ENCODE measurements at places on chromosomes 4 and X.

DNA sequence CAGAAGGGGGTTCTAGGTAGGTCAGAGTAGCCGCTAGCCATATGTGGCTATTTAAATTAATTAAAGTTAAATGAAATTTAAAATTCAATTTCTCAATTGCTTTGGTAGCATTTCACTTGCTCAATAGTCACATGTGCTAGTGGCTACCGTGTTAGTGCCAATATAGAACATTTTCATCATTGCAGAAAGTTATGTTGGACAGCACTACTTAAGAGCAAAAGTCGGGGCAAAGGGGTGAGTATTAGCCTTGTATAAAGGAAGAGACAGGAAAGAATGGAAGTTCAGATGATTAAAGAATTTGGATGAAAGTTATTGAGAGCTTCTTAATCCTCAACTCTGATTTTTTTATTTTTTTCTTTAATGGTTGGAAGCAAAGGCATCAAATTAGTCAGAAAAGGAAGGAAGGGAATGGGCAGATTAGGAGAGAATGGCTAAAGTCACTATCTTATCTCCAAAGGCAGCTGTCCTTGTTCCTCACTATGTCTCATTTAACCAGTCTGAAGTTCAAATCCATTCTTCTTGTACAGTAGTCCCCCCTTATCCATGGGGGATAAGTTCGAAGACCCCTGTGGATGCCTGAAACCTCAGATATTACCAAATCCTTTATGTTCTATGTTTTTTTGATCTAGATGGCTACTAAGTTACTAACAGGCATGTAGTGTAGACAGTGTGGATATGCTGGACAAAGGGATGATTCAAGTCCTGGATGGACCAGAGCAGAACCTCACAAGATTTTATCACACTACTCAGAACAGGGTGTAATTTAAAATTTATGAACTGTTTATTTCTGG, 22.9 kb downstream of the OCIAD1 start:
- DNase-seq: no peak

DNA sequence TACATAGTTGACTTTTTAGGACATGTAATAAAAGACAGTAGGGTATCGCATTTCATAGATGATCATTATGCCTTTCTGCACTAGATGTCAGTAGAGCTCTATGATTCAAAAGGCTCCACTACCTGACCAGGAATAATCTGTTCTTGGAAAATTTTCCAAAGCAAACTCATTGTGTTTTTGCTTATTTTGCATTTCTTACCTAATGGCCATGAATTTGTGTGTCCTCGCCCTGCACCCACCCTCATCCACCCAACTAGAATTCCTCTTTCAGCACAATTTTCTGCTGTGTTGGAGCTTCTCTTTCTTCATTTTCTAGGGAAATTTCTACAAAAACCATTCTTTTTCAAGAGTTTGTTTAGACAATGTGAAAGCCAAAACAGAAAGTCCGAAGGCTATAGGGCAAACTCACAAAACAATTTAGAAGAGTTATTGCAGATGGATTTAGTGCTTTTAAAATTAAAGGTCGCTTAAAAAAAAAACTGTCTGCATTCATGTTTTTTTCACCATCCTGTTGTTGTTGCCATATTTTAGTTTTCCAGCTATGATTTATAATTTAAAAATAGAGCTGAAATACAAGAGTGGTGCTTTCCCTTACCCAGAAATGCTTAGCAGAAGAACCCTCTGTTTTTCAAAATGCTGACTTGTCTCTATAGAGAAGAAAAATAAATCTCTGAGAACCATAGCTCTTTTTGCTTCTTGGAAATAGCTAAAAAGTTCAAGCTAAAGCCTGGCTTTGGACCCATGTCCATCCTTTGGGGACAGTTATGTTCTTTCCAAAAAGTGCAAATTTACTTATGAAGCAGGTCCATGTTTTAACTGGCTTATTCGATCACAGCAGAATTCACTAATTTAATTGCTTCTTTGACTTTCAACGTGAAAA, 183.7 kb downstream of the SPATA18 start:
- DNase-seq: no peak

- no peak for DNase-seq
Measured at GRCh38 chr4:136484996-136485395, 1047.3 kb downstream of the PCDH18 start.

- peak; percentile 65 for DNase-seq
Measured at GRCh38 chr4:152696764-152697261, 17.0 kb upstream of the TMEM154 start.

- DNase-seq: no peak
Measured at GRCh38 chrX:56800801-56801200, 71.8 kb downstream of the NBDY start.

DNA sequence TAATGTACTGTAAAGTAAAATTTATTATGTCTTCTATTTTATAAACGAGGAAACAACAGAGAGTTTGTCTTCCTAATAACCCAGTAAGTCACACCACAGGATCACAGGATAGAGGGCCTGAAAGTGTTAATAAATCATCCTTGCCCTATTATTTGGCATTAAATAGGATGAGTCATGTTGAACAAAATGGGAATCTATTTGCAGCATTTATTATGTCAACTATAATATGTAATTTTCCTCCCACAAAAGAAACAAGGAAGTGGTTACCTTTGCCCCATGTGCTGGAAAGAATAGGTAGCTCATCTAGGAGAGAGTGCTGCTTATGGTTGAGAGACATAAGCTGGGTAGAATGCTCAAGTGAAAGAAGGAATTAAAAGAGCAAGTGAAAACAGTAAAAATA, 237.6 kb upstream of the NDST3 start:
- no peak for DNase-seq

- no peak for DNase-seq
Measured at GRCh38 chr4:154559494-154560418, 3.1 kb upstream of the FGB start.

DNA sequence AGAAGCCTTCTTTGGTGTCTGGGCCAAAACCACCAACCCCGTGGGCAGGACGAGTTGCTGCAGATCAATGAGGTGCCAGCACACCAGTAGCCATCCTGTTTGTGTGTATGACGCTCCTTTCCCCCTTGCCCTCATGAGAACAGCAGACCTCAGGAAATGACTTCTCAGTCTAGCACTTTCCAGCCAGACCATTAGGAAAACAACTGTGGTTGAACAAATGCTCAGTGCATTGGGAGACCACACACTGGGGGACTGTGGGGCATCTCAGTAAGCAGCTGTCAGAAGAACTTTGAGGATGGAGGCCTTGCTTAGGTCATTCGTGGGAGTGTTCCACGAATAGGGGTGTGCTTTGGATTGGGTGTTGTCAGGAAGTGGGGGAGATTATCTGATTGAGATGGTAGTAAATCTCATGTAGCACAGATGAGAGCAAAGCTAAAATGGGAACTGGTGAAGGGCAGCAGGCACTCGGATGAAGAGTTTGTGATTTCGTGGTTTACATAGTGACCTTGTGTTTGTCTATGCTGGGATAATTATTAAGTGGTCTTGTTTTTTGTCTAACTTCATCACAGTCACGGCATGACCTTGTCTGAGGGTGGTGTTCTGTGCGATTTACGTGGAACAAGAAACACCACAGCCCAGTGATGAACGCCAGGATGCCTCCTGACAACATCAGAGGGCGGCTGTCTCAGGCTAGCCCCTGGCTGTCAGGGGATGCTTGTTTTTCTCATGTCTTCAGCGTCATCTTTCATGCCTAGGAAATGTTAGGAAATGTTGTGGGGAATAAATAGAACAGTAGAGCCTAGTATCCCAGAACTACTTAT, 70.1 kb downstream of the USP46 start:
- peak; percentile 15 for DNase-seq

- DNase-seq: no peak
Measured at GRCh38 chr4:102342404-102343074, 2.7 kb downstream of the SLC39A8 start.

DNA sequence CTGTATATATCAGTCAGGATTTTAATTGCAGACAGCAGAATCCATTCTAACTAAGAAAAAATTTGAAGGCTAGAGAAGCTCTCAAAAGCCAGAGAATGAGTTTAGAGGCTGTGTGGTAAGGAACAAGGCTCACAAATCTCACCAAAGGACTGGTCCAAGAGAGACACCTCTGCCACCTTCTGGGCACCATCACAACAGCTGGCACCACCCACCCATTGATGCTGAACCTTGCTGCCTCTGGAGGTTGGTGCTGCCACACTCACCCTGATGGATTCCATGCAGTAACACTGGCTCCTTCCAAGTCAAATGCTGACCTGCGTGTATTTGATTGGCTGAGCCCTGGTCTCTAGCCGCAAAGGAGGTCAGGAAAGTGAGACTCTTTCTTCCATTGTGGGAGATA, 100.8 kb downstream of the BEND2 start:
- DNase-seq: no peak

GRCh38 chr4:123399627-123400358, 3.2 kb downstream of the SPRY1 start:
- no peak for DNase-seq

DNA sequence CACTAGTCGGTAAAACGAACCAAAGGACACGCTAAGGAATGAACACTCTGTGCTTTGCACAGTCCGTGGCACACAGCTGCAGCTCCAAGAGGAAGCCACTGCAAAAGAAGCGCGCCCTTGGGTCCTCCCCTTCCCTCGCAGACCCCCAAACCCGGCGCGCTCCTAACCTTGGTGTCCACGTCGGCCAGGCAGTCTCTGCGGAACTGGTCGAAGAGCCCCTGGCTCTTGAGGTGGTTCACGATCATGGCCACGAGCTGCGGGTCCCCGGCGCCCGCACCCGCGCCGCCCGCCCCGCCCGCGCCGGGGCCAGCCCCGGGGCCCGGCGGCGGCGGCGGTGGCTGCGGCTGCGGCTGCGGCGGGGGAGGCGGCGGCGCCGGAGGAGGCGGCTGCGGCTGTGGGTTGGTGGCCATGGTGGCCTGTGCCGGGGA, 333 bp downstream of the BOD1L1 start:
- peak; percentile 15 for DNase-seq

DNA sequence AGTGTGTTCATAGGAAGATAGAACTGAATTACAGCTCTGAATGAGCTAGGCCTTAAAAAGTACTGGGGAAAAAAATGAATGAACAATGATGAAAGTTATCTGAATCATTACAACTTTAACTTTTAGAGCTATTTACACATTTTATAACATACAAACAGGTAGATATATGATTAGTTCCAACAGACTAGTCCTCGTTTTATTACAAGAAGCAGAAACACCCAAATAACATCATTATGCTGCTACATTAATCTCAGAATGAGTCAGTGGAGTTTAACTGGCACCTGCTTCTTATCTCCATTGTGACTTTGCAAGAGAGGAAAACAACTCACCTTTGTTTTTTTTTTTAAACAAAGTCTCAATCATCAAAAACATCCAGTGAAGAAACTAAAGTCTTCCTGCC, 15.2 kb downstream of the ATP8A1 start:
- no peak for DNase-seq

DNA sequence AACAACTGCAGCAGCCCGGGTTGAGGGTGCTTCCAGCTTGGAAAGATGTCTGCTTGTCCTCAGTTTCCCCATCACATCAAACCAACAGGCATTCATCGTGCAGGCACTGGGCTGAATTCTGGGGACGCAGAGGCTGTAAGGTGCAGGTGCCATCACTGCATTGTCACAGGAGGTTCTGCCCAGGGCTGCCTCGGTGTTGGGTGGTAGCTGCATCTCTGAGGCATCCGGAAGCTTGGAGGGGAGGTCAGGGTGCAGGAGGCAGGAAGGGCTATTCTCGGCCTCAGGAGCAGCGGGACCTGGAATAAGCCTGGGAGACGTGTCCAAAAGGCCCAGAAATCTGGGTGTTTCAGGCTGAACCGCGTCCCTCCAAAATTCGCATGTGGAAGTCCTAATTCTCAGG, 134.6 kb downstream of the HMX1 start:
- DNase-seq: no peak

DNA sequence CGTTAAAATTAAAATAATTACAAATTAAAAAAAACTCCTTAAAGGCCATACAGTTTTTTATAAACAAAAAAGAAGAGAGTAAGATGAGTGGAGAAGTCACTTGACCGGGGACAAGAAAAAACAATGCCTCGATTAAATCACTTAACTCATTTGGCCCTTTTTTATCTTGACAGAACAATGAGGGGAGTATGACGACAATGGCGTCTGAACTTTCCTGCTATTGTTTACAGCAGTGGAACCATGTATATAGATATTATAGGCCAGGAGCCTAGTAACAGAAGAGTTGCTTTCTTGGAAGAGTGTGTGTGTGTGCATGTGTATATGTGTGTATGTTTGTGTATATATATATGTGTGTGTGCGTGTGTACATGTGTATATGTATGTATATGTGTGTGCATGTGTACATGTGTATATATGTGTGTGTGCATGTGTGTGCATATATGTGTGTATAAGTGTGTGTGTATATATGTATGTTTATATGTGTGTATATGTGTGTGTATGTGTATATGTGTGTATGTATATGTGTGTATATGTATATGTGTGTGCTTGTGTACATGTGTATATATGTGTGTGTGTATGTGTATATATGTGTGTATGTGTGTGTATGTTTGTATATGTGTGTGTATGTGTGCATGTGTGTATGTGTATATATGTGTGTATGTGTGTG, 153.4 kb upstream of the FAT1 start:
- no peak for DNase-seq

DNA sequence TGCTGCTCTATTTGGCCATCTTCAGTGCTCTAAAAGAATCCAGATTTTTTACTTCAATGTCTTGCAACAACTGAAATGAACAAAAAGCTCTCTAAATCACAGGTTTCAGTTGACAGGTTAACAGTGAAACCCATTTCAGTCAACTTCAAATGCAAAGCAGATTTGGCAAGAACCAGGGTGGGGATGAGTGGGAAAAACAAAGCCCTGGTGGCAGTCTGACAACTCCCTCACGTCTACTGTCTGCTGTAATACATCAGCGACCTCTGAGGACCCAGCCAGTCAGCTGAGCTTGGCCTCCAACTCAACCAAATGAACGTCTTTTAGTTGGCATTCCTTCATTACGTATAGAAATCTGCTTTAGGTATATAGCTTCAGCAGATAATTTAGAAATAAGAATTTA, 95.8 kb downstream of the COL25A1 start:
- DNase-seq: no peak

- DNase-seq: no peak
Measured at GRCh38 chrX:86133761-86134160, 14.5 kb upstream of the DACH2 start.

- no peak for DNase-seq
Measured at GRCh38 chrX:70012756-70013155, 37.0 kb downstream of the AWAT2 start.

DNA sequence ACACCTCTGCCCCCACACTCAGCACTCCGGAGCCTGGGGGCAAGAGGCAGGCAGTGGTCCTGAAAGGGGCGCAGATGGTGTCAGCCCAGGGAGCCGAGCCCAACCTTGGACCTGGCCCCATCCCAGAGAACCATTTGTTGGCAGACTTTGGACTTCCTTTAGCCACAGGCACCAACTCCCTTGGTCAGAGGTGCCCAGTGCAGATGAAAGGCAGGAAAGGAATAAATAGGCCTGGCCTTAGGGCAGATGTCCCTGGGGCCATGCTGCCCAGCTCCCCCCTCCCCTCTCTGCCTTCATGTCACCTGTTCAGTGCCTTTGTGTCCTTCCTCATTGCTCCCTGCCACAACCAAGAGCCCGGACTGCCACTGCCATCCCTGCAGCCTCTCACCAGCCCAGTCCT, 52.8 kb downstream of the SEL1L3 start:
- DNase-seq: no peak

GRCh38 chr4:145557720-145558119, 61.5 kb upstream of the MMAA start:
- DNase-seq: peak; percentile 31
